ENCODE measurements at places on chromosomes 4 and X.

DNA sequence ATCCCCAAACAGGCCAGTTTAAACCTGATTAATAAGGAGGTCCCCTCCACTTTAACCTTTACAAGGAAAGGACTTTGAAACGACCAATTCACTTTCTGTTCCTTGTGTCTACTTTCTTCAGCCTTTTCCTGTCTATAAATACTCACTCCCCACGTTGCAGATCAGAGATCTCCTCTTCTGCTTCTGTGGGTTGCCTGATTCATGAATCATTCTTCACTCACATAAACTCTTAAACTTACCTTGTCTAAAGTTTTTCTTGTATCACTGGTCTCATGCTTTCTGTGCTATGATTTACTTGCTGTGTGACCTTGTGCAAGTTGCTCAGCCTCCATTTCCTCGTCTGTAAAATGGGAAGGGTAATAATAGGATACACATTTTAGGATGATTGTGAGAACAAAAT lies 236.1 kb downstream of the QDPR start:
- no peak for DNase-seq

DNA sequence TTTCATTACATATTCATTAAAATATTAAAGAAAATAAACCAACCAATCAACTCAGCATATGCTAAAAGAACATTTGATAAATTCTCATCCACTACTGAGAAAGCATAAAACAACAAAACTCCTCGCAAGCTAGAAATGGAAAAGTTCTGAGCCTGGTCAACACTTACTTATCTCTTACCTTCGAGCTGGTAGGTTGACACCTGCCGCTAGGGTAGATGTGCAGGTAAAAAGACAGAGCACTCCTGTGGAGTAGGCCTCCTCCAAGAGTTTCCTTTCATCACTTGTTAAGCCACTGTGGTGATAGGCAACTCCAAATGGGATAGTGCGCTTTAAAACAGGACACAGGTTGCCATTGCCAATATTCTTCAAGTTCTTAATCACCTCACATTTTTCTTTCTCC lies 18.9 kb downstream of the HELQ start:
- no peak for DNase-seq

- DNase-seq, result no peak
These were observed 44.6 kb upstream of the VEGFC start for GRCh38 chr4:176837169-176837895.

DNA sequence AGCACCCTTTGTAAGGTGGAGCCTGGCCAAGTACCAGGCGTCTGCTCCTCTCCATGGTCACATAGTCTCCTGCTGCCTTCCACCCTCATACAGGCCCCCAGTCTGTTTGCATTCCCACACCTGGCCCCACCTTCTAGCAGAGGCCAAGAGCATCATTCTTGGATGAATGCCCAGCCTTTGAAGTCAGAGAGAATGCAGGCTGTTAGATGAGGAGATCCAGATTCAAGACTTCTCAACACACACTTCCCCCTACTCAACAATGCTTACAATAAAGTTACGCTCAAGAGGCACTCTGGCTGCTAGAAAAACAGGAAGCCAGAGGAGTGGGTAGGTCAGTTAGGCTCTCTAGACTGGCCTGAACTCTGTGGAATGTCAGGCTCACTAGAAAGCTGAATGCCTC lies 43.3 kb downstream of the SHROOM4 start:
- DNase-seq, result no peak

- no peak for DNase-seq
These were observed 75.9 kb downstream of the FIP1L1 start for GRCh38 chr4:53453385-53453784.

GRCh38 chr4:133598779-133599178 lies 449.7 kb downstream of the PCDH10 start:
- no peak for DNase-seq

DNA sequence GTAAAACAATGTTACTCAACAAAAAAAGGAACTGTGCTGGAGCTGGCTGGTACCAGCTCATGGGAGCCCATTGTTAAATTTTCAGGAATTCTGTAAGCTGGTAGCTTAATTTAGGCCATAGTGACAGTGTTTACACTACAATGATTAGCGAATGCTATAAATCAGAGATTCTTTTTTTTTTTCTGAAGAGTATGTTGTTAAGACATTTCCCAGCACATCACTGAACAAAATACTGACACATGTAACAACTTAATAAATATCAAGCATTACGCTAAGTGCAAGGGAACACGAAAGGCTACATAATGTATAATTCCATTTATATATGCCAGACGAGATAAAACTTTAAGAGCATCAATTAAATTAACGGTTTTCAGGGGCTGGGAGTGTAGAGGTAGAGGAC lies 4.4 kb downstream of the WDFY3 start:
- no peak for DNase-seq

DNA sequence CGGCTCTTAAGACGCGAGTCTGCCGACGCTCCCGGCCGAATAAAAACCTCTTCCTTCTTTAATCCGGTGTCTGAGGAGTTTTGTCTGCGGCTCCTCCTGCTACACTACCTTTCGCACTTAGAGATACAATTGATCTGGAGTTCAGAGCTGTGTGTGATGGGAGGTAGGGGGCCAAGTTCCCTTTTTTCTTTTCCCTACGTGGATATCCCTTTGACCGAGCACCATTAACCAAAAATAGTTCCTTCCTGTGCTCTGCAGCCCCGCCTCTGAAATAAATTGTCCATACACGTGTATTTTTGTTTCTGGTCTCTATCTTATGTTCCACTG lies 555 bp upstream of the PGM2 start:
- DNase-seq, result no peak

GRCh38 chr4:153261914-153262313 lies 57.7 kb downstream of the TRIM2 start:
- no peak for DNase-seq

- no peak for DNase-seq
These were observed 820.8 kb upstream of the GRIA3 start for GRCh38 chrX:122363112-122363795.

GRCh38 chrX:97482666-97483300 lies 599.1 kb downstream of the RPA4 start:
- DNase-seq, result no peak

GRCh38 chrX:56798339-56798711 lies 69.3 kb downstream of the NBDY start:
- no peak for DNase-seq

- DNase-seq, result peak; percentile 30
These were observed at the start of gene PRDM5 for GRCh38 chr4:120922381-120923206. PRDM5 (minus strand) TSS chr4:120922726; CDS start chr4:120922608, 118 bp downstream.

DNA sequence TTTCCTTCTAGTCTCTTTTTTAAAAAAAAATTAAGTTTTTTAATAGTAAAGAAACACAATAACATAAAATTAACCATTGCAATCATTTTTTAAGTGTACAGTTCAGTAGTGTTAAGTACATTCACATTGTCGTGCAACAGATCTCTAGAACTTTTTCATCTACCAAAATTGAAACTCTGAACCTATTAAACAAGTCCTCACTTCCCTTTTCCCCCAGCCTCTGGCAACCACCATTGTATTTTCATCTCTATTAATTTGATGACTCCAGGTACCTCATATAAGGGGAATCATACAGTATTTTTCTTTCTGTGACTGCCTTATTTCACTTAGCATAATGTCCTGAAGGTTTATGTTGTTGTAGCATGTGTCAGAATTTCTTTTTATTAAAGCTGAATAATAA lies 31.8 kb downstream of the MSL3 start:
- DNase-seq, result no peak

DNA sequence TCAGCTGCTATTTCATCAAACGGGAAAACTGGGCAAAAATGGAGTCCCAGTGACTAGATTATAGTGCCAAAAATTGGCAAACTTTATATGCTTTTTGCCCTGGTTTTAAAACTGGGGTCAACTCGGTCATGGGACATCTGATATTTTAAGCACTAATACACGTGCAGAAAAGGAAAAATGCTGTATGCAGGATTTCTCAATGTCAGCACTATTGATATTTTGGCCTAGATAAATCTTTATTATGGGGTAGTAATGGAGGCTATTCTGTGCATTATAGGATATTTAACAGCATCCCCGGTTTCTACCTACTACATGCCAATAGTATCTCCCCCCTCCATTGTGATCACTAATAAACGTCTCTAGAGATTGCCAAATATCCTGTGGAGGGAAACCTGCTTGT lies 870.9 kb upstream of the IGFBP7 start:
- DNase-seq, result no peak

- DNase-seq, result no peak
These were observed 94.6 kb downstream of the RASL11B start for GRCh38 chr4:52956691-52957090.

DNA sequence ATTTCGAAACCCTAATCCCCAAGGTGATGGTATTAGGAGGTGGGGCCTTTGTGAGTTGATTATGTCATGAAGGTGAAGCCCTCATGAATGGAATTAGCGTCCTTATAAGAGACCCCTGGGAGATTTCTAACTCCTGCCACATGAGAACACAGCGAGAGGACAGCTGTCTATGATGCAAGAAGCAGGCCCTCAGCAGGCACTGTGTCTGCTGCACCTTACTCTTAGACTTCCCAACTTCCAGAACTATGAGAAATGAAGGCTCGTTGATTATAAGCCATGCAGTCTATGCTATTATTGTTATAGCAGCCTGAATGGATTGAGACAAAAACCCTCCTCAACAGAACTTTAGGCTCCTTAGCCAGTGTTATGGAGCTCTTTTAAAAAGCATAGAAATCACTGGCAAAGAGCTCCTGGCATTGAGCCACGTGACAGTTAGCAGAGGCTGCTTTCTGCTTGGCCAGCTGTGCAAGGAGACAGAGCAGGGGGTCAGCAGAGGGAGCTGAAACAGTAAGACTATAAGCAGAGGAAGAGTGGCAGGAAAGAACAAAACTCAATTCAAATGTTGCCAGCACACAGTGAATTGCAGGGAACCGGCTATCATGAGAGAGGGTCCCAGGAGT lies 219.2 kb upstream of the FAT1 start:
- no peak for DNase-seq

DNA sequence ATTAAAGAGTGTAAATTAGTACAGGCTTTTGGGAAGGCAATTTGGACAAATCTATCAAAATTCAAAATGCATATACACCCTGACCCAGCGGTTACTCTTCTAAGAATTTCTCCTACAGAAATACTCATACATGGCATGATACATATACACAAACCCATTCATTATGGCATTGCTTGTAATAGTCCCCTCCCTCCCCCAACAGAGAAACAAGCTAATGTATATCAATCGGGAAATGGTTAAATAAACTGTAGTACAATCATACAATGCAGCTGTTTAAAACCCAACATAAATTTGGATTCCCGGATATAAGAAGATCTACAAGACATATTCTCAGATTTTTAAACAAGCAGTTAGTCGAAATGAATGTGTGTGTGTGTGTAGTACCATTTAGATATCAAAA lies 808 bp downstream of the HUWE1 start:
- no peak for DNase-seq

DNA sequence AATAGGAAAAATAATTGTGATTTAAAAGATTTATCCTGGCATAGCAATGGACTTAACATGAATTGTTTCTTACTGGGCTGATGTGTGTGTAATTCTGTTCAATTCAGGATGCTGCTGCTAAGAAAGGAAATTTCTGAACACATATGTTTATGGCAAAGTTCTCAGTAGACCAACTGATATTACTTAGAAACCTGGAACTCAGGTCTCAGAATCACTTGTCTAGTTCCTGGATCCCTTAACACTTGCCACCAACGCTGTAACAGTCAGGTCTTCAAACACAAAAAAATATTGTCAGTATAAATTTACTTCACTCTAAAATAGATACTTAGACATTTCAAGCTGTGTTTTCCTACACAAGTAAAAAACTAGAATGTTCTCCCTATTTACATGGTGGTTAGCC lies 5.5 kb downstream of the CASP3 start:
- DNase-seq, result no peak

GRCh38 chr4:47510506-47511143 lies 25.6 kb downstream of the ATP10D start:
- no peak for DNase-seq

- no peak for DNase-seq
These were observed 20.6 kb downstream of the FAM47E start for GRCh38 chr4:76272073-76272472.

Data from activated CD8-positive, alpha-beta memory T cell treated with anti-CD3 and anti-CD28 coated beads, Interleukin-2, amount 50 U/mL, for 4 hours (primary cell).